Naive thymus-derived CD8-positive, alpha-beta T cell (primary cell): ENCODE measurements at places on chromosomes 11 and 22. TPM values are rescaled to one million over a fixed set of nuclear protein-coding genes. Genes with fewer than 3 reads are reported as not detected.

DNA sequence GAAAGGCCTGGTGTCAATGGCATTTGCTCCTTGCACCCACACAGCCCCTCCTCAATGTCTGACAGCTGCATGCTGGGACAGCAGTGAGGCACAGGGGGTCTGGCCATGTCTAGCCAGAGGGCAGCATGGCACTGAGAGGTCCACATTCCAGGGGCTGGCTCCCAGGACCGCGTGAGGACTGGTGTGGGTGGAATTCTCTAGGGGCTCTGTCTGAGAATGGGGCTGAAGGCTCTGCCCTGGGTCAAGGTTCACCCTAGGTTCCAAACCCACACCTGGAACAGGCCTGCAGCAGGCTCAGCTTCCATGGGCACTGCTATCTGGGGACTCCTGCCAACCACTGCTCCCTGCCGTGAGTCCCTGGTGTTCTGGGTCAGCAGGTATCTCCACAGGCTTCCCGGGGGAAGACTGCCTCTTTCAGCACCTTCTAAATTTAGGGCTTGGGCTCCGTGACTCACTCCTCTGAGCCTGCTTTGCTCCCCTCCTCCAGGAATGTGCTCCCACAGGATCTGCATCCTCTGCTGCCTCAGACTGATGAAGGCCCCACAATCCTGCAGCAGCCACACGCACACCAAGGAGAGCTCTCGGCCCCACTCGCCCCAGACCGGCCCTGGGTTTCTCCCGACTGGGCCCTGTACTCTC lies 4.2 kb downstream of the STARD10 start:
- no peaks in the 10 kb centered on the region for H3K27me3 ChIP-seq
- H3K4me1 ChIP-seq: peaks cover 43% of the 10 kb centered on the region
- no peak overlapping the region for H3K27ac ChIP-seq
- no peak overlapping the region for H3K4me3 ChIP-seq
- DNase-seq: no peak

DNA sequence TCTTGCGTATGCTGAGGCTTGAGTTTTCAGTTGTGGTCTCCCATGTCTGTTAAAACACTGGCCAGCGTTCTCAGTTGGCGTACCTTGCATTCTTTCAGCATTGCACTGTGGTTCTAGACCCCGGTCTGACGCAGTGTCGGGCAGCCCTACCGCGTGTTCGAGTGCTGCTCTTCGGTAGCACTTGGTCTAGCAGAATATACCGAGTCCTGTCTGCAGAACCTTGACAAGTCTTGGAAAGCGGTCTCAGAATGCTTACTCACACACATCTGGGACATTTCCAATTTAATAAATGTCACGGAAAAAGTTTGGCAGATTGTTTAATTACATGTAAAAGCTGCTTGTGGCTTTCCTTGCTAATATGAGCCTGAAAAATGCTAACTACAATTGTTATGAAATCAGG lies 32.6 kb downstream of the PPFIA1 start:
- peaks cover 72% of the 10 kb centered on the region for H3K36me3 ChIP-seq
- no peaks in the 10 kb centered on the region for H3K4me1 ChIP-seq
- H3K4me3 ChIP-seq: no peak overlapping the region
- no peaks in the 10 kb centered on the region for H3K27me3 ChIP-seq

- no peak overlapping the region for H3K4me3 ChIP-seq
- no peak for DNase-seq
- H3K27ac ChIP-seq: peak overlapping the region; percentile 79
- peaks cover 48% of the 10 kb centered on the region for H3K4me1 ChIP-seq
Measured at GRCh38 chr11:128776424-128777284, 82.8 kb downstream of the FLI1 start.

GRCh38 chr22:26339755-26340154 lies 89.3 kb upstream of the ASPHD2 start:
- no peak overlapping the region for H3K27ac ChIP-seq
- no peaks in the 10 kb centered on the region for H3K4me1 ChIP-seq
- no peaks in the 10 kb centered on the region for H3K36me3 ChIP-seq
- H3K4me3 ChIP-seq: no peak overlapping the region

GRCh38 chr11:69797156-69797555 lies 22.0 kb upstream of the FGF4 start:
- no peak overlapping the region for H3K4me3 ChIP-seq
- no peak for DNase-seq
- peaks cover 2% of the 10 kb centered on the region for H3K36me3 ChIP-seq
- H3K27ac ChIP-seq: no peak overlapping the region

DNA sequence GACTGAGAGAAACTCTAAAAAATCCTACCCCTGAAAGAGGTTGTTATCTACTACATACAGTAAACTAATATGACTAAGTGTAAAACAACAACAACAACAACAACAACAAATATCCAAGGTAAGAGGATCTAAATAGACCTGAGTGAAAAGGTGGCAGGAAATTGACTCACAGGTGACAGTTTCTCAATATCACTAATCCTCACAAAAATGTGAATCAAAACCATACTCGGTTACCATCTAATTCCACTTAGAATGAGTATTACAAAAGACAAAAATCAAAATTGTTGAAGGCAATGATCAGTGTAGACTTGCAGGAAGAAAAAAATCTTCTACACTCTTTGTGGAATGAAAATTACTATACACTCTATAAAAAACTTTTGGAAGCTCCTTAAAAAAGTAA lies 17.5 kb downstream of the RGL4 start:
- H3K4me1 ChIP-seq: peaks cover 50% of the 10 kb centered on the region
- peaks cover 17% of the 10 kb centered on the region for H3K36me3 ChIP-seq
- no peak for DNase-seq
- no peak overlapping the region for H3K27ac ChIP-seq

GRCh38 chr11:35479731-35480130 lies 45.7 kb downstream of the PAMR1 start:
- no peaks in the 10 kb centered on the region for H3K4me1 ChIP-seq
- no peak overlapping the region for H3K4me3 ChIP-seq
- DNase-seq: no peak
- H3K36me3 ChIP-seq: peaks cover 16% of the 10 kb centered on the region
- H3K27ac ChIP-seq: no peak overlapping the region
- peaks cover 50% of the 10 kb centered on the region for H3K27me3 ChIP-seq

OR52N4 gene
- 2.6 TPM for total RNA-seq

ROBO3 gene
- 49.4 TPM for total RNA-seq

OR52A1 gene
- not detected for total RNA-seq

MFRP gene
- total RNA-seq: not detected

KCNK7 gene
- total RNA-seq: 5.0 TPM

DDTL gene
- total RNA-seq: not detected

SCO2 gene
- total RNA-seq: 2.7 TPM

OR56B4 gene
- not detected for total RNA-seq
